Psoas muscle (tissue), 8 donors: ENCODE measurements at places on chromosomes 1 and 21. TPM values are rescaled to one million over a fixed set of nuclear protein-coding genes. Genes with fewer than 3 reads are reported as not detected.
A peak's percentile ranks its signal among the peaks of the same experiment; 100 is the strongest.

Gene FTCD
- not detected for total RNA-seq

Gene LCE1E
- total RNA-seq: not detected

Gene TSTD1
- 2.5 TPM for total RNA-seq

Gene KRTAP12-2
- total RNA-seq: not detected

Gene TNFRSF18
- 0.27 TPM for total RNA-seq

DNA sequence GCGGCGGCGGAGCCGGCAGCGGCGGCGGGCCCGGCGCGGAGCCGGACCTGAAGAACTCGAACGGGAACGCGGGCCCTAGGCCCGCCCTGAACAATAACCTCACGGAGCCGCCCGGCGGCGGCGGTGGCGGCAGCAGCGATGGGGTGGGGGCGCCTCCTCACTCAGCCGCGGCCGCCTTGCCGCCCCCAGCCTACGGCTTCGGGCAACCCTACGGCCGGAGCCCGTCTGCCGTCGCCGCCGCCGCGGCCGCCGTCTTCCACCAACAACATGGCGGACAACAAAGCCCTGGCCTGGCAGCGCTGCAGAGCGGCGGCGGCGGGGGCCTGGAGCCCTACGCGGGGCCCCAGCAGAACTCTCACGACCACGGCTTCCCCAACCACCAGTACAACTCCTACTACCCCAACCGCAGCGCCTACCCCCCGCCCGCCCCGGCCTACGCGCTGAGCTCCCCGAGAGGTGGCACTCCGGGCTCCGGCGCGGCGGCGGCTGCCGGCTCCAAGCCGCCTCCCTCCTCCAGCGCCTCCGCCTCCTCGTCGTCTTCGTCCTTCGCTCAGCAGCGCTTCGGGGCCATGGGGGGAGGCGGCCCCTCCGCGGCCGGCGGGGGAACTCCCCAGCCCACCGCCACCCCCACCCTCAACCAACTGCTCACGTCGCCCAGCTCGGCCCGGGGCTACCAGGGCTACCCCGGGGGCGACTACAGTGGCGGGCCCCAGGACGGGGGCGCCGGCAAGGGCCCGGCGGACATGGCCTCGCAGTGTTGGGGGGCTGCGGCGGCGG is 1.0 kb downstream of the ARID1A start:
- no peaks in the 10 kb centered on the region for H3K27me3 ChIP-seq
- DNase-seq: peak; percentile 70
- peak overlapping the region; percentile 92 for H3K27ac ChIP-seq

DNA sequence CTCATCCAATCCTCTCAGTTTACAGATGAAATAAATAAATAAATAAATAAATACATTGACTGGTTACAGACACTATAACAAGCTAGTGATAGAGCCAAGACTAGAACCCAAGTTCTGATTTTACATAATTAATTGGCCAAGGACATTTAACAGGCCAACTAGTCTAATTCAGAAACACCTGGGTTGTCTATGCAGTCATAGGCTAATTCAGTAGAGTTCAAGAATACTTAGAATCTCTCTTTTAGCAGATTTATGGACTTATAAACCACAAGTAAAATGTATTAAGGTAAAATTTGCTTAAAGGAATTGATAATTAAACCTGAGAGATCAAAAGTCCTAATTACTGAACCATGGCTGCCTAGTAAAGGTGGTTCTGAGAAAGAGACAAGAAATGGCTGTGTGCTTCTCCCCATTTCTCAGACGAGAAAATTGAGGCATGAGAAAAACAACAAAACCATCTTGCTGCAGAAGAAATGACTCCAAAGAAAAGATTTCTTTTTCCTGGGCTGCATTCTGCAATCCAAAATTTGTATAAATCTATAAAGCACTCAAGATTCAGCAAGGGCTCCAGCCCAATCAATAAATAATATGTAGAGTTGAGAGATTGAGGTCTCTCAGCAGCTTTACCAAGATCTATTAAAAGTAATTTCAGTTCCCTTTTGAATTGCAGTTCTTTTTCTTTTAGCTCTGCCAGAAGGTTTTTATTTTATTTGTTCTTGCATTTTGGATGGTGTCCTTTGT is 98.3 kb downstream of the DUSP10 start:
- no peaks in the 10 kb centered on the region for H3K4me1 ChIP-seq
- no peak for DNase-seq
- no peak overlapping the region for H3K4me3 ChIP-seq

- peaks cover 40% of the 10 kb centered on the region for H3K4me1 ChIP-seq
- peaks cover 34% of the 10 kb centered on the region for H3K36me3 ChIP-seq
- DNase-seq: peak; percentile 84
- no peaks in the 10 kb centered on the region for H3K27me3 ChIP-seq
- H3K27ac ChIP-seq: peak overlapping the region; percentile 80
Measured at GRCh38 chr1:87335175-87335884, 6.7 kb downstream of the LMO4 start.

DNA sequence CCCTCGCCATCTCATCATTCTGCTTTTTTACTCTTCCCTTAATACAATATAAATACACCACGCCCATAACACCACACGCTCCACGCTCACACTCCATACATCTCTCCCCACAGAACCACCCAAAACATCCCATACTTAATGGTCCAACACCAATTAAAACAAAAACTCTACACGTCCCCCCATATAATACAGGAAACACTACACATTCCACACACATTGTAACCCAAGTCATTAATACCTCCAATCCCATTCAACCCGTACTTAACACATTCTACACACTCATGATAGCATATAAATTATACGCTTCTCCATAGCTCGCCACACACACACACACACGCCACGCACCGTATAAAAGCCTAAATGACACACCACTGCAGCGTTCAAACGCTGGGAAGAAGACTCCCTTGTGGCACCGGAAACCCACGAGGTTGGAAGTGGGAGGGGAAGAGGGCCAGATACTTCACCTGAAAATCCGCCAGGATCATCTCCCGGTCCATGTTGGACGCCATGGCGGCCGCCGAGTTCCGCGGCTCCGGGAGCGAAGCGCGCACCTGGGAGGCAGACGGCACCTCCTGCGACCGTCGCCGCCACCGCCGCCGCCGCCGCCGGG is 659 bp downstream of the FAF1 start:
- H3K36me3 ChIP-seq: peaks cover 2% of the 10 kb centered on the region
- peaks cover 19% of the 10 kb centered on the region for H3K4me1 ChIP-seq
- peak overlapping the region; percentile 82 for H3K4me3 ChIP-seq

DNA sequence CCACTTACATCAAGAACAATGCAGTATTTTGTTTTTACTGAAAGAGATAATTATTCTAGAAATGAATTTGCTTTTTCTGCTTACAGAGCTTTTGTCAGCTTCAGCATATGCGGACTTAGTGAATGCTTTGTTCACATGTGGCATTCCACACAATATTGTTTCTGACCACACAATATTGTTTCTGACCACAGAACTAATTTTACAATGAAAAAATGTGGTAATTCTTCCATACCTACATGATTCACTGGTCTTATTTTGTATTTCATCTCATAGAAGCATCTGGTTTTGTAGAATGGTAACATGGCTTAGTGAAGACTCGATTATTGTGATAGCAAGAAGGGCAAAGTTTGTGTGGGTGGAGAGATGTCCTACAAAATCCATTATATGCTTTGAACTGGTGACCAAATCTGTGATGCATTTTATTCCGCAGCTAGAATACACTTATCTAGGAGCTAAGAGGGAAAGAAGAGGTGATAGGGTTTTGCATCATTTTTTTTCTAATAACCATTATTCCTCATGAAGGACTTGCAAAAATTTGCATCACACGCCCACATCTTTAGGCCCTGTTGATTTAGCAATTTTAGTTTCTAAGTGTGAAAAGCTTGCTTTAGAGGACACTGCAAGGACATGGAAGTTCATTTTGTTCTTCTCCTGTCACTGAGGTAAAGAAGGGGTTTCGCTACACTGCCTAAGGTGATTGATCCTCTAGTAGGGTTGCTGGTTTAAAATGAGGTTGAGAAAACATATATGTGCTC is 75.3 kb downstream of the HLX start:
- H3K27me3 ChIP-seq: no peaks in the 10 kb centered on the region
- H3K4me3 ChIP-seq: no peak overlapping the region
- no peak overlapping the region for H3K27ac ChIP-seq
- H3K36me3 ChIP-seq: no peaks in the 10 kb centered on the region
- H3K4me1 ChIP-seq: no peaks in the 10 kb centered on the region

DNA sequence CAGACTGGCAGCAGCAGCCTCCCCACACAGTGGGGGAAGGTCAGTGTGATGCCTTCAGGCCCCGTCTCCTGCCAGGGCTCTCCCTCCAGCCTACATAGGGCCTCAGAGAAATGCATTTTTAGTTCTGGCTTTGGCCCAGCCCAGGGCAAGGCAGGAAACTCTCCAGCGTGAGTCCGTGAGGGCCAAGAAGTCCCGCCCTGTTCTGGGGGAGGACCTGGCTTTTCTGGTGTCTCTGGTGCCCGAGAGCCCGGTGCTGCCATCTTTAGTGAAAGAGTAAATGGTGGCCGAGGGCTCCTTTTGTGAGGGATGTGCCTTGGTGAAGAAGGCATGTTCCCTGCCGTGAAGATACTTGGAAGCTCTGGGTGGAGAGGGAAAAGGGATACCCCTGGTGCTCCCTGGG is 14.8 kb upstream of the DIP2A start:
- no peaks in the 10 kb centered on the region for H3K27me3 ChIP-seq
- DNase-seq: no peak
- peaks cover 6% of the 10 kb centered on the region for H3K4me1 ChIP-seq
- no peak overlapping the region for H3K4me3 ChIP-seq

- H3K36me3 ChIP-seq: no peaks in the 10 kb centered on the region
- peaks cover 18% of the 10 kb centered on the region for H3K4me1 ChIP-seq
- no peak for DNase-seq
- no peaks in the 10 kb centered on the region for H3K27me3 ChIP-seq
- no peak overlapping the region for H3K27ac ChIP-seq
- no peak overlapping the region for H3K4me3 ChIP-seq
Measured at GRCh38 chr1:162700131-162700530, 67.9 kb downstream of the DDR2 start.

- H3K27me3 ChIP-seq: no peaks in the 10 kb centered on the region
- no peaks in the 10 kb centered on the region for H3K4me1 ChIP-seq
- H3K4me3 ChIP-seq: no peak overlapping the region
- no peak overlapping the region for H3K27ac ChIP-seq
- no peaks in the 10 kb centered on the region for H3K36me3 ChIP-seq
Measured at GRCh38 chr1:79079770-79080169, 73.2 kb upstream of the ADGRL4 start.

- DNase-seq: no peak
- H3K36me3 ChIP-seq: no peaks in the 10 kb centered on the region
- no peak overlapping the region for H3K27ac ChIP-seq
- H3K4me3 ChIP-seq: no peak overlapping the region
Measured at GRCh38 chr1:238073991-238074390, 183.3 kb upstream of the ZP4 start.

DNA sequence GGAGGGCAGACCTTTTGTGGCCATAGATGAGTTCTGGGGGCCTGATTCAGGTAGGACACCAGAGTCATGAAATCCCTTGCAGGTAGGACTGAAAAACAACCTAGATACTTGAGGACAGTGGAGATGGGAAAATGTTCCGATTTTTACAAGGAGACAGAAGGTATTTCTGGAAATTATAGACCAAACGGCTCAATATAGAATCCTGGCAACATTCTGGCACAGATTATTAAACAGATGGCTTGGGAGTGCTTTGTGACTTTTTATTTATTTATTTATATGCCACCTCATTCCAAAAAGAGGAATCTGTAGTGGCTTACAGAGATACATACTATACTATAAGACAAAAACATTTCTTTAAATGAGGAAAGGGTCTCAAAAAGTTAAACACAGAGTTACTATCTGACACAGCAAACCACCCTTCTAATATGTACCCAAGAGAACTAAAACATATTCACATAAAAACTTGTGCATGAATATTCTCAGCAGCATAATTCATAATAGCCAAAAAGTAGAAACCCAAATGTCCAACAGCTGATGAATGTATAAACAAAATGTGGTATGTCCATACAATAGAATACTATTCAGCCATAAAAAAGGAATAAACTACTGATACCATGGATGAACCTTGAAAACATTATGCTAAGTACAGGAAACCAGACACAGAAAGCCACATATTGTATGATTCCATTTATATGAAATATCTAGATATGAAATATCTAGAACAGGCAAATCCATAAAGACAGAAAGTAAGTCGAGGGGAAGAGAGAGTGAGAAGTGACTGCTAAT is 49.8 kb downstream of the CDK18 start:
- H3K27ac ChIP-seq: no peak overlapping the region
- H3K27me3 ChIP-seq: no peaks in the 10 kb centered on the region
- H3K4me3 ChIP-seq: no peak overlapping the region
- no peak for DNase-seq
- H3K4me1 ChIP-seq: no peaks in the 10 kb centered on the region

- H3K27me3 ChIP-seq: no peaks in the 10 kb centered on the region
- no peak overlapping the region for H3K4me3 ChIP-seq
- H3K4me1 ChIP-seq: peaks cover 32% of the 10 kb centered on the region
- no peak for DNase-seq
Measured at GRCh38 chr1:54543729-54544496, 4.1 kb upstream of the ACOT11 start.

DNA sequence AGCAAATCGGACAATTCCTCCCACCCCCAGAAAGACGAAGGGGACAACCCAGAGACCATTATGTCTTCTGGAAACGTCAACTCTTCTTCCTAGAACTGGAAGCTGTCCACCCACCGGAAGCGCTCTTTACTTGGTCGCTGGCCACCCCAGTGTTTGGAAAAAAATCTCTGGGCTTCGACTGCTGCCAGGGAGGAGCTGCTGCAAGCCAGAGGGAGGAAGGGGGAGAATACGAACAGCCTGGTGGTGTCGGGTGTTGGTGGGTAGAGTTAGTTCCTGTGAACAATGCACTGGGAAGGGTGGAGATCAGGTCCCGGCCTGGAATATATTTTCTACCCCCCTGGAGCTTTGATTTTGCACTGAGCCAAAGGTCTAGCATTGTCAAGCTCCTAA is 3.2 kb downstream of the S1PR1 start:
- peak overlapping the region; percentile 57 for H3K27ac ChIP-seq
- peaks cover 6% of the 10 kb centered on the region for H3K4me1 ChIP-seq

DNA sequence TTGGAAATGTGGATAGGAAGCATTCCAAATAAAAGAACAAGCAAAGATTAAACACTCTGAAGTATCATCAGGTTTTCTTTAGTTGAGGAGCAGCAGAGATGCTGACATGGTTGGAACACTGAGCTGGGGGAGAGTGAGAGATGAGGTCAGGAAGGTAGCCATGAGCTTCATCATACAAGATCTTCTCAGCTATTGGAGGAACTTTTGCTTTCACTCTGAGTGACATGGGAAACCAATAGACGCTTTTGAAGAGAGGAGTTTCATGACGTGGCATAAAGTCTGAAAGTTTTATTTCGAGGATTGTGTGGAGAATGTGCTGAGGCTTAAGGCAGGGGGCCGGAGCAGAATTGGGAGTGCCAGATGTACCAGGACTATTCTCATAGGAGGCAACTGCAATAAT is 616.2 kb upstream of the CAMK1G start:
- no peak overlapping the region for H3K27ac ChIP-seq
- no peak overlapping the region for H3K4me3 ChIP-seq
- no peaks in the 10 kb centered on the region for H3K27me3 ChIP-seq
- no peak for DNase-seq
- H3K4me1 ChIP-seq: no peaks in the 10 kb centered on the region

- H3K27ac ChIP-seq: no peak overlapping the region
- no peaks in the 10 kb centered on the region for H3K27me3 ChIP-seq
- DNase-seq: no peak
- H3K36me3 ChIP-seq: no peaks in the 10 kb centered on the region
- no peaks in the 10 kb centered on the region for H3K4me1 ChIP-seq
- no peak overlapping the region for H3K4me3 ChIP-seq
Measured at GRCh38 chr1:56389813-56390212, 189.6 kb downstream of the PLPP3 start.
